ENCODE measurements at places on chromosomes 4 and X.

- DNase-seq = no peak
These were observed 80.4 kb downstream of the SHROOM2 start for GRCh38 chrX:9866633-9867032.

DNA sequence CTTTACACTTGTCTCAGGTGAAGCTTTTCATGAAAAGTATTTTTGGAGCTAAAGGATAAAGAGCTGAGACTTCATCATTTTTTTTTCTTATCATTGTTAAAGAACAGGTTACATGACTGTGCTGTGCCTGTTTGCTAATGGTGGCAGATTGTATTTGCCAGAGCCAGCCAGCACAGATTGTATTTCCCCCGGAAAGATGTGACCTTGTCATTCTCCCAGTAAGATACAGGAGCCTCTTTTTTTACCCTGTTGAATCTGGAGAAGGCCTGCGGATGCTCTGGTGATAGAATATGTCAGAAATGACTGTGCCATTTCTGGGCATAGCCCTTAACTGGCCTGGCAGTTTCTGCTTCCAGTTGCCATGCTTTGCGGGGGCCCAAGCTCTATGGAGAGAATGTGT lies 91.9 kb downstream of the GPRIN3 start:
- no peak for DNase-seq

DNA sequence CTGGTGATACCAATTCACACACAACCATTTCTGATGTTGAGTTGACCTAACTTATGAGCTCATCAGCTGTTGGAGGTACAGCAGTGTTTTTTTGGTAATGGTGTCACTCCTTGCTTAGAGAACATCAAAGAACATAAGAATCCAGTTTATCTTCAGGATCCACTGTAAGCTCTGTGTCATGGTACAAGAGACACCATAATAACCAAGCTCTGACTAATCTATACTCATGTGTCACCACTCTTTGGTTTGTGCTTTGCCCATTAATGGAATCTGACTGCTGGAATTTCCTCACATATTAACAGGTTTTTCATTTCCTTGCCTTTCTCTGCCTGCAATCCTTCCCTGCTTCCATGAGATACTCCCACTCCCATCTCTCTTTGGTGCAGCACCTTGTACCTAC lies 735.1 kb upstream of the LCORL start:
- no peak for DNase-seq

GRCh38 chr4:95674521-95674981 lies 125.8 kb upstream of the UNC5C start:
- no peak for DNase-seq

DNA sequence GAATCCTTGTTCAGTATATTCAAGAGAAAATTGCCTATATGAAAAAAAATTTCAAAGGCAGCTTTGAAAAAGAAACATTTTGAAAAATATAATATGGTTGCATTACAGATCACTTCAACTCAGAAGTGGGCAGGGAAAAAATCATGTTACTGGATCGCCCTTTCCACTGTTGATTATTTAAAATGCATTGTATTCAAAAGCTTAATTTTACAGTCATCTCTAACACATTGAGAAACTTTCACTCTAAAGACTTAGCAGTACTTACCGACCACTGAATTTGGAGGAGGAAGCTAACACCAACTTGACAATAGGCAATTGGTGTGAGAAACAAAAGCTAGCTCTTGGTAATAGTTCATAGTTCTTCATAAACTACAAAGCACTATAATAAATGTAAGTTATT lies 101.9 kb downstream of the CEP135 start:
- no peak for DNase-seq

DNA sequence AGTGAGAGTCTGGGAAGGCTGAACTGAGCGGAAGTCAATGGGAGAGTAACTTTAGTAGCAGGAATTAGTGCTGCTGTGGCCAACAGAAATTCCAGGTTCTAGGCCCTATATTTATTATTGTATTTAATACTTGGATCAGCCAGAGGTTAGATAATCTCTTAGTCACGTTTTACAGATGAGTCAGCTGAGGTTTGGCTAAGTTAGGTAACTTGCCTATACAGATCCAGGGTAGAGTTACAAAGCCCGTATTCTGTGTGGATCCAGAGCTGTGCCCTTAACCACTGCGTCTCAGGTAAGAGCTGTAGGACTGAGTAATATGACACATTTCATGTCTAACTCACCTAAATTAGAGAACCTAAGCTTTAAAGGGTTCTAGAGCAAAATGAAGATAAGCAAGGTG lies 20.5 kb downstream of the PSMD10 start:
- DNase-seq = no peak
